ENCODE measurements at places on chromosomes 11 and 22.

DNA sequence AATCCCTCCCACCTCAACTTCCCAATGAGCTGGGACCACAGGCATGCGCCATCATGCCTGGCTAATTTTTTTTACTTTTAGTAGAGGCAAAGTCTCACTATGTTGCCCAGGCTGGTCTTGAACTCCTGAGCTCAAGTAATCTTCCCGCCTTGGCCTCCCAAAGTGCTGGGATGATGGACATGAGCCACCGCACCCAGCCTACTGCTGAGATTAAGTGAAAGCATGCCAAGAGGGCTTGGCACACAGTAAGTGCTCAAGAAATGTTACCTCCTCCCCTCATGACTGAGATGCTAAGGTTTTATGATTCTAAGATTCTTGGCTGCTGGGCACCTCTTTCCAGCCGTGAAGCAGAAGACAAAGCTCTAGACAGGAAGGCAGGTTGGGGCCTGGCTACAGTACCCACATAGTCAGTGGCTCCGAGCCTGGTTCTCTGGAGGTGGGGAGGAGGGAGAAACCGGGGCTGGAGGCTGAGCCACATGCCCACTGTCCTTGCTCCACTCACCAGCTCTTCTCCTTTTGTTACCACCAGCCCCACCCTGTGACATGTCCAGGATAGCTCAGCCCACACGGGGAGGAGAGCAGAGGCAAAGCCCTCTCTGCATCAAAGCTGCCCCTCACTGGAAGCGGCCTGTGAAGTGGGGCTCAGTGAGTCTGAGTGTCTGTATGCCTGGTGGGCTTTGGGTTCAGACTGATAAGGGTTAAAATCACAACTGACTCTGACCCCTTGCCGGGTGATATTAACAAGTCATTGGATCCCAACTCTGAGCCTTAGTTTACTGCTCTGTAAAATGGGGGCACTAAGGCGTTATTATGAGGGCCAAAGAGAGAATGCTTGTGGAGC is 12.9 kb downstream of the ARHGEF17 start:
- no peak for DNase-seq

DNA sequence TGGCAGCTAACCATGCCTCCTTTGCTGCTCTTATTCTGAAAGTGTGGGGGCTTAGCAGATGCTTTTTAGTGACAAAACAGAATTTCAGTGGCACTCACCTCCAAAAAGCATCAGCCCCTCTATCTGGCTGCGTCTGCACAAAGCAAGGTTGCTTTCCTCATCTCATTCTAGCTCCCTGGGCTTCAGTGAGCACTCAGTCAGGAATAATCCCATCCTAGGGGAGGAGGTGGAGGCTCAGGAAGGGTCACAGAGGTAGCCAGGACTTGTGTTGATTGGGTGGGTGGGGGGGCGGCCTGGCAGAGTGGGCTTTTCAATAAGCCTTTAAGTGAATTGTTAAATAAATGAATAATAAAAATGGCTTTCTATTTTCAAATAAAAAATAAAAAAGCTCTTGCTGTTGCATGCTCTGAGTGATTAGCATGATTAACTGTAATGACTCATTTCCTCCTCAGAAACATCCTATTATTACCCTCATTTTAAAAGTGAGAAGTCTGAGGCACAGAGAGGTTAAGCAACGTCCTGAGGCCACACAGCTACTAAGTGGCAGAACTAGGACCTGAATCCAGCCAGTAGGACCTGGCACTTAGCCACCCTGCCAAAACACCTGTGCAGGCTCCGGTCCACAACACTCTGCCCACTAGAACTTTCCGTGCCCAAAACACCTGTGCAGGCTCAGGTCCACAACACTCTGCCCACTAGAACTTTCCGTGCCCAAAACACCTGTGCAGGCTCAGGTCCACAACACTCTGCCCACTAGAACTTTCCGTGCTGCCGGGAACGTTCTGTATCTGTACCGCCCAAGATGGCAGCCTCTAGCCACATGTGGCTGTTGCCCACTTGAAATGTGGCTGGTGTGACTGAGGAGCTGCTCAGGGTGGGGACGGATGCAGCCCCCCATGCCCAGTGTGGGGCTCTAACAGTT is 5.5 kb downstream of the B3GAT1 start:
- DNase-seq, result no peak

DNA sequence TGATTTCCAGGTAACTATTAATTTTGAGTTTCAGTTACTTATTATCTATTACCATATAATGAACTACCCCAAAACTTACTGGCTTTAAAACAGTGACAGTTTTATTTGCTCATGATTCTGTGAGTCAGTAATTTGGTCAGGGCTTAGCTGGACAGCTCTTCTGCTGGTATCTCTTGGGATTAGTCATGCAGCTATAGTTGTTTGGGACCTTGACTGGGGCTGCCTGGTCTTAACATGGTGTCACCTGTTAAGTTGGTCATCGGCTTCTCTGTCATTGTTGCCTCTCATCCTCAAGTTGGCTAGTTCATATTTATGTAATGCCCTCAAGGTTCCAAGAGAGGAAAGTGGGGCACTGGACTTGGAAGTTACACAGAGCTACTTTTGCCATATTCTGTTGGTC is 177.5 kb downstream of the TMEM135 start:
- DNase-seq, result no peak

- DNase-seq, result no peak
These were observed 616 bp downstream of the GGT5 start for GRCh38 chr22:24244144-24244787.

- no peak for DNase-seq
These were observed 139.5 kb upstream of the TBCEL start for GRCh38 chr11:120884154-120885020.

DNA sequence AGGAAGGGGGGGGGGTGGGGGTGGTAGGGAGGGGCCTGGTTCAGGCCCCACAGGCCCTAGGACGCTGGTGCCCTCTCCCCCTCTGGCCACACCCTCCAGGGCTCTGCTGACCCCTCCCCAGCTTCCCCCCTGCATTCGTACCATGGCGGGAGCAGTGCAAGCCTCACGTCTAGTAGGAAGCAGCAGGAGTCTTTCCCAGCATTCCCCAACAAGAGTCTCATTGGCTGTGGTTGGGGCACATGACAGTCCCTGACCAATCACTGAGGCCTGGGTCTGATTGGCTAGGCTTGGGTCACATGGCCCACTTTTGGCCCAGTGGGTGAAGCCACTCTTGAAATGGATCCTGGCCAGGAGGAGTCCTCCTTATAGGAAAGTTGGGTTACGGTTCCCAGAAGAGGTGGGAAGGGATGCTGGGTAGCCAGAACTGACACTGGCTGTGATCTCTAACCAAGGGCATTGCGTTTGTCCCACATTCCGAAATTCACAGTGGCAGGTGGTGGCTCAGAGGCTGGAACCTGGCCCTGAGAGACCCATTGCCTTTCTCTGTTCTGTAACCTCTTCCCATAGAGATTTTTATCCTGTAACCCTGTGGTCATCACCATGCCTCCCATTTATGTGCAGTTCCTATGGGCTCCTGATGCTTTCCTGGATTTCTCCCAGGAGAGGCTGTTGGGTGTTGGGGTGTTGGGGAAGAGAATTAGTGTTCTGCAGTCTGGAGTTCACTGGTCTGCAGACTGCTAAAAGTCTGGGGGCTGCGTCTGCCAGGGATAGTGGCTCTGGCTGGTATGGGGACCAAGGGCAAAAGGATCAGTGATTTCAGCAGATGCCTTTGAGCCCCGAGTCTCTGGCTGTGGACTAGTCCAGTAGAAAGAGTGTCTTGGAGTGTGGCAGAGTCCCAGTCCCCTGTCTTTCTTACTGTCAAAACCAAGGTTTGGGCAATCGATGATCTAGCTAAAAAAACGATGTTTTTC is 58.9 kb upstream of the MYEOV start:
- DNase-seq, result no peak

DNA sequence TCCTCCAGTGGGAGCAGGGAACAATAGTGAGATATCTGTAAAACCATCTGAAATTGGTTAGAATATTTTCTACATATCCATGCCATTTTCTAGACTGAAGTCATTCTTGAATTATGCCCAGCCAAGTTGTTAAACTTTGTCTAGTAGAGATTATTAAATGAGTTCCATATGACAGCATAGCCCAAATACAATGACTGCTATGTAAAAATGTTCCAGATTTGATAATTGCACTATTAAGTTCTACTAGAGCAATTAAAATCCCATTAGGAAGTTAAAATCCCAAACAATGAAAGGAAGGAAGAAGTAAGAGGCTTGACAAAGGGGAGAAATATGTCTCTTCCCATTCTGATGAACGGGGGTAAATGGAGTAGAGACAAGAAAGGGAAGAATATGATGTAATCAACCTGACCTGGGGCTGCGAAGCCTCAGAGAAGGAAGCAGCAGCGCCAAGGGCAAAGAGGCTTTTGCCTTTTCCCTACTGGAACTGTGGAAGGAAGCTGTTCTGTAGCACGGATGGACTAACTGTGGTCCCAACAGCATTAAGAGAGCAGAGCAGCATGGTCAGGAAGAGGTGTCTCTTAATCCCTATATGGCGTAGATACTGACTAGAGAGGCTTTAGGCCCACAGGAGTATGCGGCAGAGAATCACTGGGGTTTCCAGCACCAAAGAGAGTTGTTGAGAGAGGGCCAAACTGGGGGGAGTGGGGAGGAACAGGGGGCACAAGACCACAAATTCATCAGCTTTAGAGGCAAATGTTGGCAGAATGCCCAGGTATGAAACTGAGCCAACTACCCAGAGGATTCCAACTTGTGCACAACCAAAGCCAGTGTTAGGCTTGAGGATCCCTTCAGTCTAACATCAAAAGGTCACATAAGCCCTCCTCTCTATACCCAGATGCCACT is 26.7 kb downstream of the RRP8 start:
- no peak for DNase-seq

DNA sequence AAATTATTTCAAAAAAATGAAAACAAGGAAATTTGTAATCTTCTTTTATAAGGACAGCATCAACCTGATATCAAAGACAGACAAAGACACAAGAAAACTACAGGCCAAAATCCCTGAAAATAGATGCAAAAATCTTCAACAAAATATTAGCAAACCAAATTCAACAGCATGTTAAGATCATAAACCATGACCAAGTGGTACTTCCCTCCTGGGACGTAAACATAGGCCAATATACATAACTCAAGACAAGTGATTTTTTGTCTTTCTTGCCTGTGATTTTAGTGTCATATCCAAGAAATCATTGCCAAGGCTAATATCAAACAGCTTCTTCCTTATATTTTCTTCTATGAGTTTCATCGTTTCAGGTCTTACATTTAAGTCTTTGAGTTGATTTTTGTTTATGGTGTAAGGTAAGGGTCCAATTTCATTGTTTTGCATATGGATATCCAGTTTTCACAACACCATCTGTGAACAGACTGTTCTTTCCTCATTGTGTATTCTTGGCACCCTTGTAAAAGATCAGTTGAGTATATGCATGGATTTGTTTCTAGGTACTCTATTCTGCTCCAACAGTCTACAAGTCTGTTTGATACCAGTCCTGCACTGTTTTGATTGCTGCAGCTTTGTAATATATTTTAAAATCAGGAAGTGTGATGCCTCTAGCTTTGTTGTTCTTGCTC is 50.0 kb downstream of the SBF2 start:
- DNase-seq, result no peak

GRCh38 chr11:22177186-22177585 is 15.7 kb upstream of the ANO5 start:
- no peak for DNase-seq

DNA sequence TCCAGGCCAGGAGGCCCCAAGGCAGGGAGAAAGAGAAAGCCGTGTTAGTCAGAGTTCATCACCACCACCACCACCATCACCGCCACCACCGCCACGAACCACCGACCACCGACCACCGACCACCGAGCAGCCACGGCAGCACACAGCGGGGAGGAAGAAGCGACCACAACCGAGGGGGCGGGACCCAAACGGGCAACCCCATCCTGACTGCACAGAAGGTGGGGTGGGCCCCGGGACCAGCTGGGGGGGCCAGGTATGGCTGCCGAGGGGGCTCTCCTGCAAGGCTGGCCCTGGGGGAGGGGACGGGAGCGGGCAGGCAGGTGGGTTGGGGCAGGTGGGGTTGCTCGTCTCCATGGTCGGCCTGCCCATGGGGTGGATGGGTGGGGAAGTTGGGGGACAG is 34.2 kb downstream of the SYT7 start:
- no peak for DNase-seq
